Lung (tissue), 17 donors: ENCODE measurements at places on chromosomes 5 and 9. TPM values are rescaled to one million over a fixed set of nuclear protein-coding genes. Genes with fewer than 3 reads are reported as not detected.

- DNase-seq: peak; percentile 98
Observed at GRCh38 chr9:95055851-95056551, 261.5 kb downstream of the FANCC start.

DNA sequence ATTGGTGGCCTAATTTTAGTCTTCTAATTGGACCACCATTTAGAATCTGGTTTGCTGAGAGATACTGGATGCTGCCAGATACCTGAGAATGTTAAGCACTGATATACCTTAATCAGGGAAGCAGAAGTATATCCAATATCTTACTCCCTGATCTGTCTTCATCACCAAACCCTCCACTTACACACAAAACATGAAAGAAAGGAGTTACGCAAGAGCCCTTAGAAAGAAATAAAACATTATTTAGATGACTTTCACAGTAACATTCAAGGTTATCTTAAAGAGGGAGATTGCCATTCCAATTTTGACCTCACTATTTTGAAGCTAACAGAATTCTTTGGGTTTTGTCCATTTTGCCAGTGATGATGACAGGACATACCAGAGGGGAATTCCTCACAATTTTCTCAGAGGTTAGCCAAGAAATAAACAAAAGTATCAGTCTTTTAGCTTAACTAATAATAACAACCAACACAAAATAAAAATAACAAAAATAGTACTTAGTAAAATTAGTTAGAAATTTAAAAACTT is 496.1 kb downstream of the NFIB start:
- DNase-seq: no peak

- no peak for DNase-seq
Observed at GRCh38 chr5:64074533-64074932, 91.1 kb upstream of the RNF180 start.

DNA sequence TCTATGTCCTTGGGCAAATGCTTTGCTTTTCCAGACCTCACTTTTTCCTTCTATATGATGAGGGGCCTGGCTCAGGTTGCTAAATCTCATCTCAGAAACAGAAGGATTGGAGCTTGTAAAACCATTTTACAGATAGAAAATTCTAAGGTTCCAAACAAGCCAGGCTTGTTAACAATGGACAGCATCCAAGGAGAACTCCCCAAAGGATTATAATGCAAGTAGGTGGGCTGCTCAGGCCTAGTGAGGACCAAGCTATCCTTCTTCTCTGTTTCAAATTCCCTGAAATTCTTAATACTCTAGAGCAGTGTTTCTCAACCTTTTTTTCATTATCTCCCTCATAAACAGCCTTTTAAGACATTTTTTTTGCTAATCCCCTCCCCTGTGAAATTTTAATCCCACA is 269.8 kb downstream of the TMEM38B start:
- DNase-seq: no peak

Gene NR6A1
- 3.4 TPM for total RNA-seq

Gene NME5
- total RNA-seq: 13.5 TPM
